ENCODE measurements at places on chromosomes 16 and 17.

- DNase-seq: no peak
Observed at GRCh38 chr16:27628241-27628942, 78.4 kb downstream of the KATNIP start.

DNA sequence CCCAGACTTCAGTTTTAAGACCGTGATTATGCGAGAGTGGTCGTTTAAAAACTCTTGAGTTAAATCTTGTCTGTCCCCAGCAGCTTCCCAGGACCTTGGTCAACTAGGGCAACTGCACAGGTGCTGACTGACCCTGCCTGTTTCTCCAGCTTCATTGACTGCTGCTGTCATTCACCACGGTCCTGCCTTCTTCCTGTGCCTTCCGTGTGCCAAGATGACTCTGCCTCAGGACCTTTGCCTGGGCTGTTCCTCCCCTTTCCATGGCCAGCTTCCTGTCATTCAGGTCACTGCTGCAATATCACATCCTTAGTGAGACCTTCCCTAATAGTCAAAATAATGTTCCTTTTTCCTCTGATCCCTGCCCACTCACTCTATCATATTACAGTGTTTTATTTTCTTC is 3.9 kb downstream of the KIAA0513 start:
- DNase-seq: no peak

DNA sequence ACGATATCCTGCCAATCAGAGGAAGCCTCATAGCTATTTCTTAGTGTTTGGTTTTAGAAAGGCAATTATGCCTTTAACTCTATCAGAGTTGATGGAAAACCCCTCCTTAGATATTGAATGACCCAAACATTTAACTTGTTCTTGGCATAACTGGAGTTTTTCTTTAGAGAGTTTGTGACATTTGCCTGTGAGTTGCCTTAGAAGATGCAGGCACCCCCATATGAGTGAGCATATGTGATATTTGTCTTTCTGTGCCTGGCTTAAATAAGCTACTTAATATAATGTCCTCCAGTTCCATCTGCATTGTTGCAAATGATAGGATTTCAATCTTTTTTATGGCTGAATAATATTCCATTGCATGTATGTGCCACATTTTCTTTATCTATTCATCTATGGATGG is 19.6 kb upstream of the B4GALNT2 start:
- no peak for DNase-seq

DNA sequence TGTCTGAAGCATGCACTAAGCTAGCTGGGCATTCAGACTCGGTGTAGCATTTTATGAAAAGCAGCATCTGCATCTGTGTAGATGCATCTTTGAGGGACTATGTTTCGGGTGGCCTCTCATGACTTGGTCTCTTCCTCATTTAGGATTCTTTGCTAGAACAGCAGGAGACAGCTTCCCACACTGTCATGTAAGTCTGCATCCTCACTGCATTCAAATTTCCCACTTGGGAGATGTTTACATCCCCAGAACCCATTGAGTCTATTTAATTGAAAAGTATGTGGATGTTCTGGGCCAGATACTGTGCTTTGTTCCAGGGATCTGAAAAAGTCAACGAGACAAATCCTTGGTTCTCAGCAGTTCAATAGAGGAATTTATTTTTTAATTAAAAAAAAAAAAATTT is 198.6 kb upstream of the EEF2KMT start:
- DNase-seq: no peak

DNA sequence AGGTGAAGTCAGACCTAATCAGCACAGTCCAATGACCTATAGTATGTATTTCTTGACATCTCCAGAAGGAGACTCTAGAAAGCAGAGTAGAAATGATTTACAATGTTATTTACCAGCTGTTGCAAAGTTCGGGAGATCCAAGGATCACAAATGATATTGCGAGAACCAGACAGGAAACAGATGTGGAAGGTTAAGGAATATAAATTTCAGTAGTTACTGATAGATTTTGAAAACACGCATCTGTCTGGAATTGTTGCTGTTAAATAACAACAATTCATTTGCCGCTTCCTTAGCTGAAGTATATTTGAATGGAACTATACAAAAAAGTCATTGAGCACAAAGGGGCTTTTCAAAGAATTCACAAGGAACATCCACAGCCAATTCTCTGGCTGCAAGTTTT is 72.0 kb downstream of the STXBP4 start:
- DNase-seq: no peak

GRCh38 chr16:1734123-1734522 is 28.1 kb downstream of the MAPK8IP3 start:
- no peak for DNase-seq

GRCh38 chr17:29085223-29085622 is 42.3 kb downstream of the PIPOX start:
- DNase-seq: no peak

- DNase-seq: no peak
Observed at GRCh38 chr16:15768201-15768600, 88.6 kb downstream of the MYH11 start.

- DNase-seq: peak; percentile 40
Observed at GRCh38 chr17:44071198-44071520, 624 bp downstream of the G6PC3 start.

DNA sequence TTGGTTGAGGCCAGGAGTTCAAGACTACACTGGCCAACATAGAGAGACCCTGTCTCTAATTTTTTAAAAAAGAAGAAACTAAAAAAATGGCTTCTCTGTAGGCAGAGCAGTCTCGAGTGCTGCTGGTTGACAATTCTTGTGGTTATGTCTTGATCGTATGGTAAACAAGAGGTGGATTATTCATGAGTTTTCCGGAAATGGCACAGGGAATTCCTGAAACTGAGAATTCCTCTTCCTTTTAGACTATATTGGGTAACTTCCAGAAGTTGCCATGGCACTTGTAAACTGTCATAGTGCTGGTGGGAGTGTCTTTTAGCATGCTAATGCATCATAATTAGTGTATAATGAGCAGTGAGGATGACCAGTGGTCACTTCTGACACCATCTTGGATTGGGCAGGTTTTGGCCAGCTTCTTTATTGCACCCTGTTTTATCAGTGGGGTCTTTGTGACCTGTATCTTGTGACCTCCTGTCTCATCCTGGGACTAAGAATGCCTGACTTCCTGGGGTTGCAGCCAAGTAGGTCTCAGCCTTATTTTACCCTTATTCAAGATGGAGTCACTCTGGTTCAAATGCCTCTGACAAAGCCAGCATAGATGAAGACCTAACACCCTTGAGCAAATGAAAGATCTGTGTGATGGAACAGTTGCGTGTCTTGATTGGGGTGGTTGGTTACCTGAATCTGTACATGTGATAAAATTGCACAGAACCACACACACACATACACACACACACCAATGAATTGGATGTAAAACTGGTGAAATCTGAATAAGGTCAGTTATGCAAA is 30.2 kb downstream of the BMERB1 start:
- no peak for DNase-seq

DNA sequence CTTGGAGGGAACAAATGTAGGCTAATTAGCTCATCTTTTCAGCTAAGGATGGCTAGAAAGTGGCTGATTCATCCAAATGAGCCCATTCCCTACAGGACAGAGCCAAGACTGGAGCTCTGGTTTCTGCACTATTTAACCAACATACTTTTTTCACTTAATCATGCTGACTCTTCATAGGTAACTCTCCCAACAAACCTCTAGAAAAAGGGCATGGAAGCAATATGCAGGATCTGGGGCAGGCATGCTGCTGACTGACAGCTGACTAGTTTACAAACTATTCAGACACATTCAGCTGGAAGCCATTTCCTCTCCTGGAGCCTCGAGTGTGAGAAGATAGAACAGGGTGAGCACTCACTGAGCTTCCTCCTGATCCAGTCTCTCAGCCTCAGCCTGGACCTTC is 6.2 kb downstream of the BECN1 start:
- no peak for DNase-seq

DNA sequence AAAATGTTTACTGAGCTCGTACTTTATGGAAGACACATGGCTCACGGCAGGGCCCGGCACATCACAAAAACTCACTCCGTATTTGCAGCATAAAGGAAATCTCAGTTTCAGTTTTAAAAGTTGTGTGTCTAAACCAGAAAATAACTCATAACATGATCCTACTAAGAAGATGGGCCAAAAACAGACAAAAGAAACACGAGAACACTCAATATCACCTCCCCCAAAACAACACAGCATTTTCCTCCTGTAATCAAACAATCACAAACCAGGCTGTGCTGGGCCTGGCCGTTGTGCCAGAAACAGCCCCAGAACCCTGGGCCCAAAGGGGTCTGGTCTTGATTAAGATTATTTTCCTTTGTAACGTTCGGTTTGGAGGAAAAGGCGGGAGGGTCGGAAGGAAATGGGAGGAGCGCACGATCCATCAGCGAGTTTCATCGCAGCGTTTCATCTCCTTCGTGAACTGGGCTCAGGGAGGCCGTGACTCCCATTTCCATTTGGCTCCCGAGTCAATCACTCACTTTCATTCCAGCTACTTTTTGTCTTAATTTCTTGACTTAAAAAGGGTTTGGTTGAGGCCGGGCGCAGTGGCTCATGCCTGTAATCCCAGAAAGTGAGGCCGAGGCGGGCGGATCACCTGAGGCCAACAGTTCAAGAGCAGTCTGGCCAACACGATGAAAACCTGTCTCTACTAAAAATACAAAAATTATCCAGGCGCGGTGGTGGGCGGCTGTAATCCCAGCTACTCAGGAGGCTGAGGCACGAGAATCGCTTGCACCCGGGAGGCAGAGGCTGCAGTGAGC is 61.4 kb downstream of the NXN start:
- no peak for DNase-seq

DNA sequence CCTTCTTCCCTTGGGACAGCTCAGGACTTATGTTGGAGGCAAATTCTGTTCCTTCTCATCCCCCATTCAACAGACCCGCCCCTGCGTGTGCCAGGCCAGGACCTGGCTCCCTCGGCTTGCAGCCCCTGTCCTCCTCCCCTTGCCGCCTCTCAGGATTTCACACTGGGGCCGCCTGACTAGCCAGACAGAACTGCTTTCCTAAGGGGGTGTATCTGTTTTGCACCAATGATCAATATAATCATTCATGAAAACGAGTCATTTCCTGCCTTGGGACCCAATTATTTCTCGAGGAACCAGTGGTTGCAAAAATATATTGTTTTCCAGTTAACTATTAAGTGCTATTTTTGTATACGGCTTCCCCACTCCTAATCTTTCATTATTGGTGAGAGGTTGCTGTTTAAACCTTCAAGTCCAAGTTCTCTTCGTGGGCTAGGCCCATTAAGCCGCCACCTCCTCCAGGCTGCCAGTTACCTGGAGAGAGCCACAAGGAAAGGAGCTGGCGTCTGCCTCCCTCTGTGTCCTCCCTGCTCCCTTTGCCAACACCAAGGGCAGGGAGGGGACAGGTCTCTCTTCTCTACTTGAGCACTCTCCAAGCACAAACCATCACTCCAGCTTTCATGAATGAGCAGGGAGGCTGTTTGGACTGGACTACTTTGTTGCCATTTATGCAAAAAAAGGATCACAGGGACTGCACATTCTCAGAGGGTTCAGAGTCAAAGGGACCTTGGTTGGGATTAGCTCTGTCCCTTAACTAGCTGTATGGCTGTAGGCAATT is 8.9 kb downstream of the DCAKD start:
- DNase-seq: no peak

GRCh38 chr17:80793421-80793820 is 198.2 kb upstream of the CHMP6 start:
- no peak for DNase-seq

DNA sequence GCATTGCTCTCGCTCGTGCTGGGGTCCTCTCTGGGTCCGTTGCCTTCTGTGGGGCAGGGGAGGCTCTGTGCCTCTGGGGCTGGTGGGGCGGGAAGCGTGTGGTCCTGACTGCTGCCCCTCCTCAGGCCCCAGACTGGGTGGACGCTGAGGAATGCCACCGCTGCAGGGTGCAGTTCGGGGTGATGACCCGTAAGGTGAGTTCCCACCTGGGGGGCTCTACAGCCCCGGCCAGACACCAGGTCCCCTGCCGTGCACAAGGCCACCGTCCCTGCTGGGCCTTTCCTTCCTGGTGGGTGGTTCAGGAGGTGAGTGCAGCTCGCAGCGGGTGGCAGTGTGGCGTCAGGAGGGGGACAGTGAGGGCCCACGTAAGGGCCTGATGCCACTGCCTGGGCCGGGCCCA is 6.7 kb downstream of the HGS start:
- DNase-seq: no peak

GRCh38 chr17:81911277-81911961 is at the start of gene PCYT2:
Gene PCYT2, minus strand, starts transcription at chr17:81911399. Its CDS starts 44 bp downstream, at chr17:81911355.
- peak; percentile 89 for DNase-seq

DNA sequence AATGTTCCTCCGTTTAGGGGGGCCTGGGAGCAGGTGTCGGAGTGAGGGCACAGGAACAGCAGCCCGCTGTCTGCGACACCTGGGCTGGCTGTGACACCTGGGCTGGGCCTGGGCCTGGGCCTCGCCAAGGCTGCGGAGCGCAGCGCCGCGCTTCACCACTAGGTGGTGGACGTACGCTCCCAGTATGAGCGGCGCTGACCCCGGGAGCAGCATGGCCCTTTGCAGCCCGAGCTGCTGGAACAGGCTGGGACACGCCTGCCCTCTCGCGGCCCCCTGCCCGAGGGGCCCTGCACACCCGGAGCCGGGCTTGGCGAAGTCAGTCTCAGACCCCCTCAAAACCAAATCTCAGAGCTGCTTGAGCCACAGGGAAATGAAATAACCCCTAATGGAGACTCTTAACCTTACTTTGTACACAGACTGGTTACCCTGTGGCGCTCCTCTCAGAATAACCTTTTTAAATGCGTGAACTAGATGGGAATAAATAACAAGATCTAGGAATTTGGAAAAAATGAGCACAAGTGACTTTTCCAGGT is 38.6 kb upstream of the FA2H start:
- DNase-seq: peak; percentile 33

GRCh38 chr16:83706394-83706793 is 101.4 kb upstream of the HSBP1 start:
- DNase-seq: no peak

- DNase-seq: no peak
Observed at GRCh38 chr17:64277831-64278562, 14.9 kb upstream of the TEX2 start.

GRCh38 chr17:34254651-34255380 is at the start of gene CCL2:
Gene CCL2, plus strand, starts transcription at chr17:34255285. Its CDS starts 65 bp downstream, at chr17:34255350.
- DNase-seq: no peak

GRCh38 chr16:14146445-14146844 is 75.3 kb downstream of the MRTFB start:
- no peak for DNase-seq

DNA sequence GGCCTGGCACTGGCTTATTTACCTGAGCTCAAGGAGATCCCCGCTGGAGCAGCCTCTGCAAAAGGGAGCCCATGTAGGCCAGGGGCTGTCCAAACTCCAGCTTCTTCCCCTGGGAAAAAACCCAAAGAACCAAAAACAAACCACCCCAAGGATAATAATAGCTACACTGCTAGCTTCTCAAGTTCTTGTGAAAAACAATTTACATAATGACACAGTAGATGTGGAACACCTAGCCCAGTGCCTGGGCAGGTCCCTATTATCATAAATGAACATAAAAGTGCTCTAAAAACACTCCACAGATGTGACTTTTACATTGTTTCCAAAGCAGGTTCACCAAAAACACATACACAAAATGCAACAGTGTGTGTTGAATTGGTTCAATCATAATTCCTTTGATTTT is 27.3 kb downstream of the CENPV start:
- no peak for DNase-seq

GRCh38 chr16:65037556-65037955 is 84.3 kb downstream of the CDH11 start:
- no peak for DNase-seq

Measured in stimulated activated CD4-positive, alpha-beta T cell treated with anti-CD3 and anti-CD28 coated beads, Interleukin-12 subunit alpha, Interleukin-12 subunit beta, amount 100 ng/mL, for 24 hours (primary cell).